HAP-1 (cell line): ENCODE measurements at places on chromosomes 2 and 18.

- no peak for DNase-seq
Observed at GRCh38 chr2:98637401-98638147, 29.2 kb downstream of the UNC50 start.

GRCh38 chr2:229865033-229865432 lies 56.8 kb downstream of the TRIP12 start:
- DNase-seq, result no peak

DNA sequence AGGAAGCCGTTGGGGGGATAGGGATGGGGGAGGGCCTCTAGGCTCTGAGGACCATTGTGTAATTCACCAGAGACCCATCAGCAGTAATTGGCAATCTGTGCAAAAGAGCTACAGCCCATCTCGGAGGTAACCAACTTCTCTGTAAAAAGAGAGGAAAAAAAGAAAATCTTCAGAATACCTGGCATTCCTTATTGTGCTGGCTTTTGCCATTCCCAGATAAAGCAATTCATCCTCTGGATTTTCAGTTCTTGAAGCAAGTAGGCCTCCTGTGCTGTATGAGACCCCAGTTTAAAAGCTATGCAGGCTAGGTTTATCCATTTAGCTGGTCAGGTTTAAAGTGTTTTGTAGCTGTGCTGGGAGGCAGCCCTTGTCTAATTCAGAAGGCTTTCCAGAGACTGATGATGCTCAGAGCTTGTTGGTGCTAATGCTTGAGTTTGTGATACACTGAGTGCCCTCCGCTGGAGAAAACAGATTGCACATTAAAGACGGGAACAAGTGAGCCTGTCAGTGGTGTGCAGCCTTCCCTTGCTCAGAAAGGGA lies at the start of gene LRRTM4:
TSS of gene LRRTM4 (minus strand) at position 446 of the 540 bp plus-strand sequence.
- peak; percentile 43 for DNase-seq

GRCh38 chr18:75226286-75226955 lies 15.8 kb downstream of the TSHZ1 start:
- no peak for DNase-seq

GRCh38 chr2:65916785-65917295 lies 484.4 kb upstream of the SPRED2 start:
- DNase-seq, result no peak

- no peak for DNase-seq
Observed at GRCh38 chr2:43462866-43463641, 132.8 kb downstream of the THADA start.

DNA sequence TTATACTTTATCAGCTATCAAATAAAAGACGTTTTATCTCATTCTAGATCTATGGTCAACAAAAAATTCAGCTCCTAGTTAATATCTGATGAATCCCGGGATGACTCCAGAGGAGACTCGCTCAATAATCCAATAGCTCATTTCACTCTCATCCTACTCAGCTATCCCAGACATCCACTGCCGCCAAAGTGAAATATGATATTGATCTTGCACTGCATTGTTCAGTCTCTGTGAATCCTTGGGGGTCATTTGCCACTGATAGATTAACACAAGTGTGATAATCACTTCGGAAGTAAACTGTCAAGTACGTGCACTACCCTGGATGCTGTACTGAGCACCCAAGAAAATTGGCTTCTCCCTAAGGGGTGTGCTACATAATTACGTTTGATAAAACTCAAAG lies 249.1 kb downstream of the SUCLG1 start:
- DNase-seq, result no peak

DNA sequence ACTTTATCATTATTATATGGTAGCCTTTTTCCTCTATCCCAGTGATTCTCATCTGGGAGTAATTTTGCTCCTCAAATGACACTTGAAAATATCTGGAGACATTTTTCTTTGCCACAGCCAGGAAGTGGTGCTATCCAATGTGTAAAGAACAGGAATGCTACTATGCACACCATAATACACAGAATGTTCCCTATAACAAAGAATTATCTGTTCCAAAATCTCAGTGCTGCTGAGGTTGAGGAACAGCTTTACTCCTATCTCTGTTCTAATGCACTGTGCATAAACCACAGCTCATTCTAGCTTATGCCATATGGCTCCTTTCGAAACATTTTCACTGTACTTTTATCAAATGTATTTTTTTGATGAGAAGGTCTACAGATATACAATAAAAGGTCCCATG lies 1231.2 kb upstream of the CELF4 start:
- no peak for DNase-seq

- DNase-seq, result no peak
Observed at GRCh38 chr2:122328816-122329215, 573.4 kb downstream of the TSN start.

DNA sequence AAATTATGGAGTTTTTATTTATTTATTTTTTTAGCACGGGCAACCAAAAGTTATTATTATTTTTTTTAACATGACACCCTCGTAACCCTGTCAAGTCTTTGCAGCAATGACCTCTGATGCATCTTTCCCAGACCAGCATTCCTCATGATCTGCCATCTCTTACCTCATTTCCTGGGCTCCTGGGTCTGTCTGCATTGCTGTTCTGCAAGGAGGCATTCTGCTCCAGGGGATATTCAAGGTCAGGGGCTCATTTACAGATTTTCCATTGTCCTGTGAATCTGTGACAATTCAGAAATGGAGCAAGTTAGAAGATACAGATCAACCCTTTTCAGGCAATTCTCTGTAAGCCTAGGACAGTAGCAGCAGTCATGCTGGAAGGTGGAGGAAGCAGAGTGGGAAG lies 43.0 kb downstream of the NGEF start:
- DNase-seq, result no peak

DNA sequence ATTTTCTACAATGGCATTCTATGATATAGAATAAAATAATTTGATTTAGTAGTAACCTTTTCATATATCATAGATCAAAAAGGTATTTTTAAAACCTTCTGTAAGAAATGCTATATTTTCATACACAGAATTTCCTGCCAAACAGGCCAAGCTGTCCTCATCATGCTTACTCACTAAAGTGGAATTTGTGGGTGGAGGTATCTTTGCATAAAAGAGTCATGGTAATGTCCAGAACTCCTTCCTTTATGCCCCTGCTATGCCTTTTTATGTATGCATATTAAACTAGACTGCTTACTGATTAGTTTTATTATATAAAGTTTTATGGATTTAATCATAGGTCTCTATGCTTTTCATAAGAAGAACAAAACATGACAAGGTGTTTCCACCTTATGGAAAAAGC lies 27.5 kb upstream of the MARCHF7 start:
- DNase-seq, result no peak

GRCh38 chr18:11324956-11325882 lies 175.8 kb upstream of the PIEZO2 start:
- no peak for DNase-seq

DNA sequence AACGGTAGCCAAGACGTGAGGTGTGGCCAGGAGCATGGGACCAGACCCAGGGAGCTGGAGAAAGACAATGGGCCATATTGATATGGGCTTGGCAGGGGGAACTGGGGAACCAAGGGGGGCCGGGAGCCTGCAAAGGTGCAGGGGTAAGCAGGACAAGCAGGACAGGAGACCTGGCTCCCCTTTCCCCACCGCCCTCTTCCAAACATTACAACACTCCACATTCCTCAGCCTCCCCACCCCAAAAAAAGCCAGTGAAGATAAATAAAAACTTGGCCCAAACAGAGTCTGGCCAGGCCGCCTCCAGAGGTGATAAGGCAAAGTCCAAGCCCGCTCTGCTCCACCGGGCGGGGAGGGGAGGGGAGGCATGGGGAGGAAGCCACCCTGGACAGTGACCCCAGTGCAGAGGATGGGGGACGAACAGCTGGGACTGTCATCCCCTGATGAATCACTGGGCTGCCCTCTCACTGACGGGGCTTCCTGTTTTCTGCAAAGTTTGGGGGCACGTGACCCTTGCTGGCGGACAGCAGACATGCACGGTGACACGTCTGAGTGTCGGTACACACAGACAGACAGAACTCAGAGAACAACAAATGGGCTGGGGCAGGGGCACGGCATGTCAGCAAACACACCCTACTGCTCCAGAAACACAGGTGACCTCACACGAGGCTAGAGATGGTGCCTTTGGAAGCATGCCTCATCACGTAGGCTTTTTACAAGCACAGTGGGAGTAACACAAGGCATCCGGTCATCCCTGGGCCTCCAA lies 100.2 kb downstream of the TNS1 start:
- DNase-seq, result no peak

DNA sequence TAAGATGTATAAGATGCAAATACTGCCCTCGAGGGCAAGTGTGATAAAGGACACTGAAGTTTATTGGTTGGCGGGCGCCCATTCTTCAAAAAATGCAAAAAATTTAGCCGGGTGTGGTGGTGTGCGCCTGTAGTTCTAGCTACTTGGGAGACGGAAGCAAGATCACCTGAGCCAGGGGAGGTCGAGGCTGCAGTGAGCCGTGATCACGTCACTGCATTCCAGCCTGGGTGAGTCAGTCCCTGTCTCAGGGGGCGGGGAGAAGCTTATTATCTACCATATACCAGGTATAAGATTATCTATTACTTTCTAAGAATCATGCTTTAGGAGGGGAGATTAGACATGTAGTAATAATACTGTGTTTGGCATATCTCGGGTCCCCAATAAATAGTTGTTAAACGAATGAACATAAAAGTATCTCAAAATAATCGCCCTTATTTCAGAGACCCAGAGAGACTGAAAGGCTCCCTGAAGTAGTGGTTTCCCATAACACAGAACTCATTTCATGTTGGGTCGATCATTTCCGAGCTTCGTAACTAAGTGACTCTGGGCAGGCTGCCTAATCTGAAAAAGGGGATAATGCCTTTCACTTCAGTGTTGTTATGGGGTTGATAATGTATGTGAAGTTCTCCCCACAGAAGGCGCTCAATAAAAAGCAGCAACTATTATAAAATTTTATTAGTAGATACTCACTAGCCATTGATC lies 1.2 kb upstream of the SELENOI start:
- peak; percentile 39 for DNase-seq

DNA sequence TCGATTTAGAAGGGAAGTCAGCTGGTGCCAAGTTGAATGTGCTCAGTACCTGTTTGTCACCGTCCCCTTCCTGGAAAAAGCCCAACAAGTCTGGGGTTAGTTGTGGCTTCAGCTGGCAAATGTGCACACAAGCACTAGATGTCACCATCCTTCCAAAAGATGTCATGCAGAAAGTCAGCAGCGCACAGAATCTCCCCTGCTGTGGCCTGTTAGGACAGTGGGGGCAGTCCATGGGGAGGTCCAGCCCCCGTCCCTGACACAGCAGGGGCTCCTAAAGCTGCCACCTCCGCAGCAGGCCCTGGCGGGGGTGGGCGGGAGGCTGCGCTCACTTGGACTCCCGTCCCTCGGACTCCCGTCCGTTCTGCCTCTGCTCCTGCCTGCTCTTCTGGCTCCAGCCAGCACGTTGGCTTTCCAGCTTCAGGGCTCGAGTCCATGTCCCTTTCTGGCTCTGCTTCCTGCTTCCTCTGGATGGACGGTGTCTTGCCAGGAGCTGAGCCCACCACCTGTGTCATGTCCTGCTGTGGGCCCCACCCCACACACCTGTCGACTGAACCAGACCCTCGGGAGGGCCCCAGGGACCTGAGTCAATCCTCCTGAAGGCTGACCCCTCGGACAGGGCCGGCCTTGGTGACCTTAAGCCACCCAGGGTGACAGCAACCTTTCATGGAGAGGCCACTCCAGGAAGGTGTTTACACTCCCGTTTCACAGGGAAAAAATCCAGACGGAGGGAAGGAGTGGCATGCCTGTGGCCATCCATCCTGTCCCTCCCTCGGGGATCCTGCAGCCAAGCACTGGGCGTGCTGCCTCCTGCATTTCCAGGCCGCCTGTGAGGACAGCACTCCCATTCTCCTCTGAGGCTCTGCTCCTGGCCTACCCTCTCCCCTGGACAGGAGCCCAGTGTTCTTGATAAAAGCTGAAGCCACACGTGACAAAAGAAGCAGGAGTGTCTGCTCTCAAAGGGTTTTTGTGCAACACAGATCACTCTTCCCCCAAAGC lies 8.5 kb downstream of the RAB17 start:
- no peak for DNase-seq

- no peak for DNase-seq
Observed at GRCh38 chr18:50776383-50776782, 43.4 kb downstream of the MRO start.

- DNase-seq, result no peak
Observed at GRCh38 chr18:26710470-26711096, 154.9 kb downstream of the AQP4 start.

GRCh38 chr2:190482451-190482850 lies 52.1 kb downstream of the NEMP2 start:
- no peak for DNase-seq

GRCh38 chr2:233100192-233100998 lies 40.3 kb downstream of the INPP5D start:
- no peak for DNase-seq

- DNase-seq, result no peak
Observed at GRCh38 chr2:216651351-216651881, 18.2 kb downstream of the IGFBP2 start.

DNA sequence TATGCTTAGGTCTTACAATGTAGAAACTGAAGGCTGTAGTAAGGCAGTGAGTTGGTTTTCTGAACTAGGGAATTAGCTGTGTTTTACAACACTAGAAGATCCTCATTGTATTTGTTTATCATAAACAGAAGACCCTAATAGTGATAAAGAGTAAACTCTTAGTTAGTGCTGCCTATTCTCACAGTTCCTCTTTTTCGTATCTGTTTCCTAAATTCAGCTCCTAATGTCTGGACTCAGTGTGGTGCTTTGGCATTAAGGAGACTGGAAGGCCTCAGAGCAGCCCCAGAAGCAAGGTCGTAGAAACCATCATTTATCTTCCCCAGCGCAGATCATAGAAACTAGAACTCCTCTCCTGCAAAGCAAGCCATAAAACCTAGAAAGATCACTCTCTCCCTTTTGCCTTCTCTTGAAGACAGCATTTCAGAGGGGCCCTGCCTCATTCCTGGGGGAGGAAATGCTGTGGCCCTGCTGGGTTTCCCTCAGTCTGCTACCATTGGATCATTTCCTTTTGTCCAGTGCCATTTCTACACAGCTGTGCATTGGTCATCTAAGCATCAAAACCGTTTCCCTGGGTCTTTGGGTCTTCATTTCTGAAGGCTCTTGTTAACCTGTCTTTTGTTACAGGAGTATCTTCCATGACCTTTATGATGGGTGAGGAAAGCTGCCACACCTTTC lies 4.7 kb downstream of the ACP1 start:
- no peak for DNase-seq

- DNase-seq, result no peak
Observed at GRCh38 chr2:169397697-169398096, 35.4 kb upstream of the LRP2 start.

DNA sequence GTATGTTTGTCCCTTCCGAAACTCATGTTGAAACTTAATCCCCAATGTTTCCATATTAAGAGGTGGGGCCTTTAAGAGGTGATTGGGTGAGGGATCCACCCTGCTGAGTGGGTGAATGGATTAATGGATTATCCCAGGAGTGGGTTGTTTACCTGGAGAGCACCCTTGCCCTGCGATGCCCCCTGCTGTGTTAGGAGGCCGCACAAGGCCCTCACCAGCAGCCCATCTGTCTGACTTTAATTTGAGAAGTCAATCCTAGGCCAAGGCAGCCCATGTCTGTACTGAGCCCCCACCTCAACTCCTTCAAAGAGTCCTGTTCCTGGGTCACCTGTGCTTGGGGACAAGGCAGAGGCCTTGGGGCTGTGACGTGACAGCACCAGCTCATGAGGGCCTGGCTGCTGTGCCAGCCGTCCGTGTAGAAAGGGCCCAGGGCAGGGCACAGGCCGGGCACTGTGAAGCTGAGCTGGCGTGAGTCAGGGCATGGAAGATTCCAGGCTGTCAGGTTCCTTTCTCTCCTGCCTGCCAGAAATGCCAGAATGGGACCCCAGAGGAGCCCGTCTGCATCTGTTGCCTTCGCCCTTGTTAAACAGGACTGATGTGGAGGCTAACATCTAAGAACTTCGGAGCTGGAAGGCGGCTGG lies 21.3 kb upstream of the TAF1B start:
- no peak for DNase-seq

- no peak for DNase-seq
Observed at GRCh38 chr2:35080231-35080910, 1275.2 kb upstream of the CRIM1 start.
